ENCODE measurements at places on chromosomes 6 and 20. TPM values are rescaled to one million over a fixed set of nuclear protein-coding genes. Genes with fewer than 3 reads are reported as not detected.

DNA sequence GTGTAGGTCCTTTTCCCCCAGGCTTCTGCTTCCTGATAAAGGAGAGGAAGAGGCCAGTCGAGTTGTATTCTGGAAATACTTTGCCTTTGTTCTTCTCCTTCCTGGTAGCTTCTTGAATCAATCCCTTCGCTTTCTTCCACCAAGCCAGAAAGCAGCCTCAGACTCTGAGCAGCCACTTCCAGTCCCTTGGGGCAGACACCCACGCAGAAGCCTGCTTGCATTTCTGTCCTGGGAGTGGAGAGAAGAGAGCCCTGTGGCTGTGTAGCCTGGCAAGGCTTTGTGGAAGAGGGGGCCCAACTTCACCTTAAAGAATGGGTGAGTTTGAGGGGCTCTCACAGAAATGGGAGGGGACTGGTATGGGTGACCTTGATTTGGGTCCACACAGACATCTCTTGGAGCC lies 211.0 kb upstream of the SSTR4 start:
- H3K4me1 ChIP-seq, result no peaks in the 10 kb centered on the region
- H3K36me3 ChIP-seq, result no peaks in the 10 kb centered on the region
- DNase-seq, result no peak
- no peak overlapping the region for H3K4me3 ChIP-seq
- no peaks in the 10 kb centered on the region for H3K27me3 ChIP-seq

DNA sequence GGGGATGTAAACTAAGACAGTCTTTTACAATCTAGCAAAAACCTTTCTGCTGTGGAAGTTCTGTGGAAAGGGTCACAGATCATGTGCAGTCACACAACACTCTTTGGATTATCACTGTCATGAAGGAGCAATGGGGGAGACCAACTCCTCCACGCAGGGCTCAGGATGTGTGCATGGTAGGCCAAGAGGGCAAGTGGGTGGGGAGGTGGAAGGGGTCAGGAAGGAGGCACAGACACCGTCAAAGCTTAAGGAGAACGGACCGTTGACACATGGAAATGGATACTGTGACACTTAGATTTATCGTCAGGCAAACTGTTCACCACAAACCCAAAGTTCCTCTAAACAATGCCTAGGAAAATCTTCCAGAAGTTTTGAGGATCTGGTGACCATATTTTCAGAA lies 215.8 kb downstream of the PAX1 start:
- H3K4me1 ChIP-seq, result no peaks in the 10 kb centered on the region
- DNase-seq, result no peak
- no peak overlapping the region for H3K4me3 ChIP-seq
- H3K27me3 ChIP-seq, result no peaks in the 10 kb centered on the region
- no peak overlapping the region for H3K27ac ChIP-seq

DNA sequence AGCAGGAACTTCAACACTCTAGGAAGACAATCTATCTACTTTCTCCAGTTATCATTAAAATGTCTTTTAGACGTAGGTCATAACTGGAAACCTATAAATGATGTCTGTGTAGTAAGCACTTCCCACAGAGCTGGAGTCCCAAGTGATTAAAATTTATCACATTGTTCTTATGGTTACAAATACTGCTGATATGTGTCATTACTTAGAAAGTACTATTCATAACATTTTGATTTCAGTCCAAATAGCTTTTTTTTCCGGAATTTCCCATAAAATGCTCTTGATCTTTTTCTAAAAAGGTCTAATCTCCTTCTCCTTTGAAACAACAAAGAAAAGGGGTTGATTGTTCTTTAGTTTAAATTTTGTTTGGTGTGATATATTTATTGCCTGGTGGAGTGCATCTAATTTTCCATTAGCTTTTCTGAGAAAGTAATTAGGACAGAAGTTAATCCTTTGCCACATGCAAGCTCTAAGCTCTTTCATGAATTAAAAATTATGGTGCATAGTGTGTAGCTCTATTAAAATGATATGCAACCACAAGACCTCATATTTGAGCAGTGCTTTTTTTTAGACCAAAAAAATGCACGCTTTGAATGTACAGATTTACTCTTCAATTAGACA lies 132.7 kb upstream of the TCF21 start:
- H3K4me3 ChIP-seq, result no peak overlapping the region
- H3K27me3 ChIP-seq, result peaks cover 9% of the 10 kb centered on the region
- no peaks in the 10 kb centered on the region for H3K36me3 ChIP-seq
- no peak overlapping the region for H3K27ac ChIP-seq

GRCh38 chr6:136963259-136963658 lies 41.2 kb downstream of the SLC35D3 start:
- DNase-seq, result no peak
- H3K27ac ChIP-seq, result no peak overlapping the region
- H3K36me3 ChIP-seq, result no peaks in the 10 kb centered on the region
- H3K4me1 ChIP-seq, result no peaks in the 10 kb centered on the region

DNA sequence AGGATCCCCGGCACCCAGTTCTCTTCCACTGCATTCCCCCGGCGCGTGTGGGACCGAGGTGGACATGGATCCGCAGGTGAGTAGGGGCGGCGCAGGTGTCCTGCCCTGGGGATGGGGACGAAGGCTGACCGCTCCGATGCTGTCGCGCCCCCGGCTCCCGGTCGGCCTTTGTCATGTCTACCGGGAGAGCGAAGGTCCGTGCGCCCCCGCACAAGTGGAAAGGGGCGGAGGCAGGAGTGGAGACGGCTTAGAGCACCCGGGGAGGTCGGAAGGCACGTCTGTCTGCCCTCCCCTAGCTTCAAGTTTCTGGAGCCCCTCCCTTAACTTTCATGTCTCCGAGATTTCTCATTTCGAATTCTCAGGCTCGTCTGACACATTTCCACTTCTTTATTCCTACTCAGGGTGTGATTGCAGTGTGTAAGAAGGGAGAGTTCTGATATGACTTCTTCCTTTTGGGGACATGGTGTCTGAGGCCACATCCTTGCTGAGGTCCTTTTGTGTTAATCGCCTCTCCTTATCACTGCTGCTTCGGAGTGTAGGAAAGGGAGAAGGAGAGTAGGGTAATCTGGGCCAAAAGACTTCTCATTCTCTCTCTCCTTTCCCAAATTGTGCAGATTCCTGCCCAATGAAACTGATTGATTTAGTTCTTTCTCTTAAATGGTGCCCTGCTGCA lies 435 bp downstream of the KIFC1 start:
- H3K27me3 ChIP-seq, result no peaks in the 10 kb centered on the region
- H3K27ac ChIP-seq, result peak overlapping the region; percentile 96
- H3K36me3 ChIP-seq, result peaks cover 33% of the 10 kb centered on the region
- DNase-seq, result peak; percentile 83
- peaks cover 37% of the 10 kb centered on the region for H3K4me1 ChIP-seq
- peak overlapping the region; percentile 88 for H3K4me3 ChIP-seq

DNA sequence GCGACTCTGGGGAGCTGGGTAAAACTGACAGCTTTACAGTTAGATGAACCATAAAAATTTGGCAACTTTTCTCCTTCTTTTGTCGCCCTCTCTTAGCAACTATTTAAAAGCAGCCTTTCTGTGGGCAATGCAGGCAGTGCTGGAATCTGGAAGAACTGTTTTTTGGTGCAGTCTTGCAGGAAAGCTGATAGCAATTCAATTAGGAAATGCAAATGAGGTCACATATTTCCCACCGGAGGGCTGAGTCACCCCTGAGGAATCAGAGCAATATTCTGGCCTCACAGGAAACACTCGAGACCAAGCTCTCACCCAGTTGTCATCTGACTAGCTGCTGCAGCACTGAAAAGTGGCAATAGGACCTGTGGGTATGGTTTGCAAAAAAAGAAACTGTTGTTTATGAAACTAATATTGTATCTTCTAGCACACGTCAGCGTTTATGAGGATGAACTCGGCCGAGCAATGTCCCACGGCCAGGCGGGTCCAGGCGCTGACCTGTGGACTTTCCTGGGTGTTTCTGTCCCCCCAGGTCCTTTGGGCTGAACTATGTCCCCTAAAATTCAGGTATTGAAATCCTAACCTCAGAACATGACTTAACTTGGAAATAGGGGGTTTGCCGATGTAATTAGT lies 312.3 kb downstream of the TAF4 start:
- no peak for DNase-seq
- no peak overlapping the region for H3K4me3 ChIP-seq
- no peak overlapping the region for H3K27ac ChIP-seq
- no peaks in the 10 kb centered on the region for H3K27me3 ChIP-seq
- H3K4me1 ChIP-seq, result no peaks in the 10 kb centered on the region

- no peaks in the 10 kb centered on the region for H3K27me3 ChIP-seq
- no peak overlapping the region for H3K27ac ChIP-seq
- H3K4me3 ChIP-seq, result no peak overlapping the region
- peaks cover 47% of the 10 kb centered on the region for H3K36me3 ChIP-seq
Measured at GRCh38 chr6:107401573-107401972, 57.8 kb downstream of the PDSS2 start.

DNA sequence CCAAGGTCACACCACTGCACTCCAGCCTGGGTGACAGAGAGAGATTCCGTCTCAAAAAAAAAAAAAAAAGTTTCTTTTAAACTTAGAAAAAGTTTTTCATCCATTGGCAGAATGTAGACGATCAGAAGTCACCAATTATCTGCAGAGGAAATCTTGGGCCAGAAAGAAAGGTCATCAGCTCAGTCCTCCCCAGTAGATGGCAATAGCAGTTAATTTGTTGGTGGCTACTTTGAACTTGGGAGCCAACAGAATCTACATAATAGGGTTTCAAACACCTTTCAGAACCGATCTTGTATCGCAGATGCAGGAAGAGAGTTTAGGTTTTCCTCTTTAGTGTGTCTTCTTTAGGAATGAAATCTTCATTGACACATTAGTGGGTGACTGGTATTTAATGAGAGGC lies 41.7 kb downstream of the LBP start:
- no peak for DNase-seq
- H3K4me1 ChIP-seq, result no peaks in the 10 kb centered on the region
- no peaks in the 10 kb centered on the region for H3K36me3 ChIP-seq
- no peak overlapping the region for H3K4me3 ChIP-seq
- no peak overlapping the region for H3K27ac ChIP-seq

- H3K36me3 ChIP-seq, result peaks cover 53% of the 10 kb centered on the region
- H3K27ac ChIP-seq, result peak overlapping the region; percentile 63
- H3K27me3 ChIP-seq, result no peaks in the 10 kb centered on the region
- H3K4me1 ChIP-seq, result peaks cover 74% of the 10 kb centered on the region
- DNase-seq, result no peak
Measured at GRCh38 chr6:33316603-33317418, 733 bp downstream of the ZBTB22 start.

DNA sequence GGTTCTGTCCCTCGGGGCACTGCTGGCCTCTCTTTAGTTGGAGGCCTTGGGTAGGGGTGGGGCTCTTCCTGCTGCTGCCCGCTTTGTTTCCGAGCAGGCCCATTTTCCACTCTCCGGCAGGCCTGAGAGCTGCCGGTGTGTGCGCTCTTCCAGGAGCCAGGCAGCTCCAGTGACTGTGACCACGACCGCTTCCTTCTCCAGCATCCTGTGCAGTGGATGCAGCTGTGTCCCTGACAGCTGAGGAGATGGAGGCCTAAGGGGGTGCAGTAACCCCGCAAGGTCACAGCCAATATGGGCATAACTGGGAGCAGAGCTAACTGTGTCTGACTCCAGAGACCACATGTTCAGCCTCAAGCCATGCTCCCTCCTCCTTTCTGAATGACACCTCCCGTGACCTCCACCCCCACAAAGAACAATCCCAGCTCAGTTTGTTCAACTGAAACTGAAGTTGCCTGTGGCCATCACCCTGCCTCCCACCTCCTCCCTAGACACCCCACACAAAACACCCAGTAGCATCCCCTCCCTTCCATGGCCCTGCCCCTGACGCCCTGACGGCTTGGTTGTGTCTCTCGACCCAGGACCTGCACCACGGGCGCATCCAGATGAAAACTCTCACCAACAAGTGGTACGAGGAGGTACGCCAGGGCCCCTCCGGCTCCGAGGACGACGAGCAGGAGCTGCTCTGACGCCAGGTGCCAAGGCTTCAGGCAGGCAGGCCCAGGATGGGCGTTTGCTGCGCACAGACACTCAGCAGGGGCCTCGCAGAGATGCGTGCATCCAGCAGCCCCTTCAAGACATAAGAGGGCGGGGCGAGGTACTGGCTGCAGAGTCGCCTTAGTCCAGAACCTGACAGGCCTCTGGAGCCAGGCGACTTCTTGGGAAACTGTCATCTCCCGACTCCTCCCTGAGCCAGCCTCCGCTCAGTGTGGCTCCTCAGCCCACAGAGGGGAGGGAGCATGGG lies 27.8 kb downstream of the SPATA2 start:
- H3K27me3 ChIP-seq, result no peaks in the 10 kb centered on the region
- H3K36me3 ChIP-seq, result peaks cover 21% of the 10 kb centered on the region
- H3K27ac ChIP-seq, result no peak overlapping the region

DNA sequence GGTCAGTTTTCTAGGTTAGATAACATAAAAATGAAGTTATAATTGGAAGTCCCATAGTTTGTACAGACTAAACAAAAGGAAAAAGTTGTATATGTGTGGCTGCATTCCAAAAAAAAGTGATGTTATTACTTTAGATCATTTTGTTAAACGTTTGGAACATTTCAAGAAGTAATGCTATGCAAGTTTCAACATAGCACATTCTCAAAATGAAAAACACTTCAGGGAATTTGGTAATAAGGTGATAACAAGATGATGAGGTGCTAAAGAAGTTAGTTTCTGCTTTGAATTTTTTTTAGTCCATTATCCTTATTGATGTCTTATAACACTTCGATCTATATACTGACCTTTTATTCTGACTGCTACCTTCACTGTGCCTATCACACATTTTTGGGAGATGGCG lies 250.7 kb downstream of the PHF3 start:
- H3K4me3 ChIP-seq, result no peak overlapping the region
- no peak overlapping the region for H3K27ac ChIP-seq

DNA sequence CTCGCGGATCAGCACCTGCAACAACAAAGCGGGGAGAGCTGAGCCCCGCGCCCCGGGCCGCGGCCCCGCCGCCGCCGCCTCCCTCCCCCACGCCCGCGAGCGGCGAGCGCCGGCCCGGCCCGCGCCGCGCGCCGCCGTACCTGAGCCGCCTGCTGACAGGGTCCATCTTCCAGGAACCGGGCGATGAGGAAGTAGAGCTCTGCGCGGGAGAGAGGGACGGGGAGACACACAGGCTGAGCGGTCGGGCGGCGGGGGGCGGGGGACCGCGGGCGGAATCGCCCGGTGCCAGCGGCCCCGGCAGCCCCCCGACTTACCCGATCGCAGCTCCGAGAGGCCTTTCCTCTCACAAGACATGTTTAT lies 359 bp downstream of the PHIP start:
- peaks cover 7% of the 10 kb centered on the region for H3K27me3 ChIP-seq
- DNase-seq, result peak; percentile 68
- H3K36me3 ChIP-seq, result peaks cover 21% of the 10 kb centered on the region
- peaks cover 40% of the 10 kb centered on the region for H3K4me1 ChIP-seq

GRCh38 chr6:69868961-69869360 lies 2.6 kb downstream of the COL19A1 start:
- no peaks in the 10 kb centered on the region for H3K36me3 ChIP-seq
- no peak for DNase-seq
- peaks cover 43% of the 10 kb centered on the region for H3K27me3 ChIP-seq

- H3K4me1 ChIP-seq, result no peaks in the 10 kb centered on the region
- H3K27me3 ChIP-seq, result no peaks in the 10 kb centered on the region
- no peak overlapping the region for H3K27ac ChIP-seq
- no peaks in the 10 kb centered on the region for H3K36me3 ChIP-seq
- H3K4me3 ChIP-seq, result no peak overlapping the region
- no peak for DNase-seq
Measured at GRCh38 chr6:44514085-44514484, 126.6 kb downstream of the CDC5L start.

- peaks cover 13% of the 10 kb centered on the region for H3K36me3 ChIP-seq
- no peak overlapping the region for H3K27ac ChIP-seq
- DNase-seq, result no peak
- H3K4me3 ChIP-seq, result no peak overlapping the region
- peaks cover 16% of the 10 kb centered on the region for H3K4me1 ChIP-seq
Measured at GRCh38 chr20:45323731-45324130, 15.6 kb upstream of the MATN4 start.

Gene AKAP7
- 5.1 TPM for total RNA-seq

Gene HLA-DRB5
- 4.7 TPM for total RNA-seq

Gene RNF114
- 47.5 TPM for total RNA-seq

Gene TFAP2A
- 0.23 TPM for total RNA-seq

Gene GPR63
- 1.2 TPM for total RNA-seq

Gene CAPN11
- total RNA-seq, result 1.3 TPM

Gene OSER1
- 22.5 TPM for total RNA-seq

Gene POLR1H
- 38.2 TPM for total RNA-seq

Measured in activated CD4-positive, alpha-beta T cell treated with anti-CD3 and anti-CD28 coated beads for 36 hours (primary cell).